ENCODE measurements at places on chromosomes 7 and 10. TPM values are rescaled to one million over a fixed set of nuclear protein-coding genes. Genes with fewer than 3 reads are reported as not detected.

Gene CTTNBP2
- total RNA-seq: 52.9 TPM

Gene STEAP1B
- total RNA-seq: 1.2 TPM

Gene MYOF
- total RNA-seq: 4.7 TPM

Gene KIF5B
- 91.2 TPM for total RNA-seq

Gene UBE2D1
- total RNA-seq: 32.0 TPM

Gene CALHM1
- not detected for total RNA-seq

Gene OGDHL
- 3.9 TPM for total RNA-seq

Gene LRRN3
- total RNA-seq: 87.5 TPM

Gene ALDH18A1
- 25.6 TPM for total RNA-seq

Gene FKBP6
- total RNA-seq: 0.25 TPM

Gene HHEX
- 2.0 TPM for total RNA-seq

Gene STK31
- 17.2 TPM for total RNA-seq

Gene CPED1
- 2.2 TPM for total RNA-seq

Gene MYPN
- total RNA-seq: not detected

Gene SMNDC1
- 12.8 TPM for total RNA-seq

Gene PSMC2
- 105 TPM for total RNA-seq

Gene CDNF
- 1.2 TPM for total RNA-seq

Gene SLC4A2
- total RNA-seq: 8.6 TPM

Gene PAXIP1
- total RNA-seq: 7.9 TPM

Gene MEIG1
- total RNA-seq: not detected

Gene AGBL3
- total RNA-seq: 4.7 TPM

Gene NUTM2D
- total RNA-seq: 7.9 TPM

Gene FLNC
- 4.2 TPM for total RNA-seq

Gene GIMAP5
- 2.7 TPM for total RNA-seq

Gene AKR1C2
- total RNA-seq: 21.9 TPM

Gene SRRM3
- total RNA-seq: 8.1 TPM

Gene RNLS
- 4.2 TPM for total RNA-seq

Gene LRMDA
- 1.2 TPM for total RNA-seq

Gene PGAM2
- total RNA-seq: 1.7 TPM

Gene KLHL7
- total RNA-seq: 84.1 TPM

Gene KLHDC10
- 61.0 TPM for total RNA-seq

Gene ABCB4
- total RNA-seq: 0.74 TPM

Gene PON3
- total RNA-seq: under 0.01 TPM

Gene RET
- total RNA-seq: 2.2 TPM

Gene AGAP5
- total RNA-seq: 4.2 TPM

Gene TRDMT1
- total RNA-seq: 15.2 TPM

Gene BUB3
- total RNA-seq: 68.4 TPM

Gene NCF1
- total RNA-seq: not detected

Gene TAS2R41
- not detected for total RNA-seq

Gene SPRN
- 10.6 TPM for total RNA-seq

Gene LIPF
- 3.4 TPM for total RNA-seq

Gene SNCG
- 0.98 TPM for total RNA-seq

Gene SH3PXD2A
- 14.5 TPM for total RNA-seq

Gene NUTM2E
- 2.2 TPM for total RNA-seq

Gene FAM131B
- 79.7 TPM for total RNA-seq

Gene GIMAP6
- 2.7 TPM for total RNA-seq

Gene GNAT3
- total RNA-seq: not detected

Gene PIK3AP1
- total RNA-seq: 1.5 TPM

Measured in temporal lobe (tissue), 4 donors.